AG04449 (cell line): ENCODE measurements at places on chromosomes 5 and 9.

- no peak for DNase-seq
These were observed 537.6 kb downstream of the CETN3 start for GRCh38 chr5:89871906-89872305.

GRCh38 chr9:5643005-5643624, 14.2 kb downstream of the RIC1 start:
- no peak for DNase-seq

DNA sequence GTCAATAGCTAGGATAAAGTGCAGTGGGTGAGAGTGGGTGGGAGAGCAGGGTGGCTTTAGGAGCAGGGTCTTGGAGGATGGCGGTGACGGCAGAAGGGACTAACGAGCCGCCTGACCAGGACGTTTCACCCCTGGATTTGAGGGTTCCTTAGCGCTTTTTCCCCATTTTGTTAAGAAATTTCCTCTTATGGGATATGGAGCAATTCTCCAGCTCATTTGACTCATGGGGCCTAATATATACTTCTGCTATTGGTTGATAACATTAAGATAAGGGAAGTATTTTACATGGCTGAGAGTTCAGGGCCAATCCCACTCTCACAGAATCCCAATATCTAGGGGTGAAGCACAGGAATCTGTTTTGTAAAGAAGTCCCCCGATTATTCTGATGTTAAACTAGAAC, 17.6 kb downstream of the CD180 start:
- DNase-seq: no peak

- no peak for DNase-seq
These were observed 8.2 kb downstream of the ALDOB start for GRCh38 chr9:101427358-101427757.

DNA sequence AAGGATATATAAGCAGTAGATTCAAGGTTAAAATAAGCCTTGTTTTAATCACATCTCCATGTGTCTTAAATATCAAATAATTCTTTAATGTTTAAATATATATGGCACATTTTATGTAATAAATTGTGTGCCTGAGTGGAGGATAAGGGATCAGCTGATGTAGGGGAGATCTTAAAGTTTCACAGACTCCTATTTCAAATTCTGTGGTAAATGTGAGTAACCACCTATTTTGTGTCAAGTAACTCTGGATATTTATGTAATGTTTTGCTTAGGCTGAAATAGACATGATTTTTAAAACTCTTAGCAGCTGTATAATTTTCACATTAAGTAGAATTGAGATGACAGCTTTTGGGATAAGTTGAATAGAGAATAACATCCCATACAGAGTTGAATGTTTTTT, 41.3 kb upstream of the ITGA2 start:
- DNase-seq: no peak

DNA sequence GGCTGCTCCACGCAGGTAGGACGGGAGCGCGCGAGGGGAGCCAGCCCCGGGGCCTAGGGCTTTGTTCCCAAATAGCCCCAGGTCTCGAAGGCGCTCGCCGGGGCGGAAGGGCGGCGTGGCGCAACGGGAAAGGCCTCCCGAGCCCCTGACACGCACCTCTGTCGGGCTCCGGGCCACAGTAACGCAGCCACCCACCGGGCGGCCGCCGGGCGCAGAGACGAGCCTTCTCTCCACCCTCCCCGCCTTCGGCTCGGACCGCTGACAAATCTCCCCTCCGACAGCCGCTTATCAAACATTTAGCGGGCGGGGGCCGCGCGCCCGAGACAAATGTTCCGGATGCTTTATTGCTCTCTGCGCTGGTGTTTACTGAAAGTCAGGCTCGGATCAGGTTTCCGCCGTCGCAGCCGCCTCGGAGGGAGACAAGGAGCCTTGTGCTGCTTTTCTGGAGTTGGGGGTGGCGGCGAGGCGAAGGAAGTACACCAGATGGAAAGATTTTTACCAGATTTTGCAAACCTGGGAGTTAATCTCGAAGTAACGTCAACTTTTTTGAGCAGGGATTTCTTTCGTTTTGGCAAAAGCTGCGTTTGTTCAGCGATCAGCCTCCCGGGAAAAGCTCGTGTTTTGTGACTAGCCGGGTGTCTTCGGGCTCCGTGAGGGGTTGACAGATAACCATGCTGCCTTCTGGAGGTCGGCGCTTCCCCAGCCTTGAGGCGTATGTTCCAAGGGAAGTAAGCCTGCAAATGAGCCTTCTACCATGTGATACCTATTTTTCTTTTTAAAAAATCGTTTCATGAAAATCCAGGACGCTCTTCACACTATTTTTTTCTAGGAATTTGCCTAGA, 950 bp downstream of the RGMB start:
- DNase-seq: no peak

- no peak for DNase-seq
These were observed 368.2 kb upstream of the PDE4D start for GRCh38 chr5:60261732-60262131.

GRCh38 chr5:43627028-43627427, 24.0 kb downstream of the NNT start:
- DNase-seq: no peak

- DNase-seq: no peak
These were observed 242.0 kb downstream of the CRB2 start for GRCh38 chr9:123597876-123598556.
